Dermis microvascular lymphatic vessel endothelial cell (primary cell): ENCODE measurements at places on chromosomes 4 and X.

- DNase-seq, result no peak
These were observed 54.6 kb downstream of the GAB1 start for GRCh38 chr4:143391261-143391660.

DNA sequence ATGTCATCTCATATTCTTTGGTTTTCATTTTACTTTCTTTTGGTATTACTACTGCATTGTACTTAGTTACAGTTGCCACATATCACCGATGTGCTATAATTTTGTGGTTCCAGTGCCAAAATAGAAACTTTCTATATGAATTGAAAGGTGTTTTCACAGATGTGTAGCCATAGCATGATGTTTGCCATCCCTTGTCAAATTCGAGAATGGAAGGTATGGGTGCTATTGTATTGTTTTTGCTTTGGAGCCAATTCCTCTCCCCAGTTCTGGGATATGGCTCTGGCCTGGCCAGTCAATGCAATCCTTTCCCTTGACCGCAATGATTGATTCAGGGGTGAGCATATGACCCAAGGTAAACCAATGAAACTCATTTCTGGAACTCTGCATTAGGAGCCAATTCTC is 86.2 kb upstream of the RPS6KA3 start:
- no peak for DNase-seq

DNA sequence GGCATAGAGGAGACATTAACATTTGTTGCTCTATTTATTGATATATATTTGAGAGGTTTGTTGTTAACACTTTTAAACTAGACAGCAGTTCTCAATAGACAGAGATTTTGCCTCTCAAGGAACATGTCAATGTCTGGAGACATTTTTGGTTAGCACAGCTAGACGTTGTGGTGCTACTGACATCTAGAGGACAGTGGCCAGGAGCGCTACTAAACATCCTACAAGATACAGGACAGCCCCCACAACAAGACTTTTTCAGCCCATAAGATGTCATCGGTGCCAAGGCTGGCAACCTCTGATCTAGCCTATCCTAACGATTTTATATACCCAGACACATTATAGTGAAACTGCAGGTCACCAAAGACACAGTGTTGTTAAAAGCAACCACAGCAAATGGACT is 18.4 kb upstream of the CTSO start:
- no peak for DNase-seq

DNA sequence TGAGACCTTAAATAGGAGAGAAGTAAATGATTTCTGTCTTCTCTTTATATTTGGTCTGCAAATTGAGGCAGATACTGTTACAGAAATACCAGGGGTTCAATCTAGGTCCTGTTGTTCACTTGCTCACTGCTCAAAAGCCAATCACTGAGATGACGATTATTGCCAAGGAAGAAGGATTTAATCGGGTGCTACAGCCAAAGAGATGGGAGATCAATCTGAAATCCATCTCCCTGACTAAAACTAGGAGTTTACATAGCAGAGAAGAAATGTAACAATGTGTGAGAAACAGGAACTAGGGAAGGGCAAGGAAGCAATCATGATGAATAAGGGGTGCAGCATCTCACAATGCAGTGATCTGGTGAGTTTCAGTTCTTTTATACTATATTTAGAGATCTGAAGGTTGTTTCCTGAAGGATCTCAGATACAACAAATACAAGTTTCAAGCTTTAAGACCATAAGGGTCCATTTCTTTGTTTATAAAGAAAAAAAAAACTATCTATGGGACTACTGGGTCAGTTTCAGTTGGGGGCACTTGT is 117.9 kb upstream of the FAM9B start:
- DNase-seq, result no peak

- no peak for DNase-seq
These were observed 778.1 kb upstream of the GRID2 start for GRCh38 chr4:91525621-91526020.

GRCh38 chr4:122603156-122603574 is 17.7 kb downstream of the IL21 start:
- DNase-seq, result no peak

DNA sequence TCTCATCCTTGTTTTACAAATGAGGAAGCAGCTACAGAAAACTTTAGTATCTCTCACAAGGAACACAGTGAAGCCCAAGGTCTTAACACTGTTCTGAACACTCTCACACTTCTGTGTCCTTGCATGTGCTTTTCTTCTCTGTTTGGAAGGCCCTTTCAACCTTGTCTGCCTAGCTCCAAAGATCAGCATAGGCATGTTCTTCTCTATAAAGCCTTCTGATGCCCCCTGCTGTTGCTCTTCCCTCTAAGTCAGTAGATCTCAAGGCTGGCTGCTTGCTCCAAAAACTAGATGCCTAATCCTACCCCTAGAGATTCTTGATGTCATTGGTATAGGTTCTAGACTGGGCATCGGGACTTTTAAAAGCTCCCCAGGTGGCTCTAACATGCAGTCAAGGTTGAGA is 5.9 kb downstream of the APOO start:
- peak; percentile 70 for DNase-seq

- DNase-seq, result peak; percentile 40
These were observed 98.3 kb upstream of the MAOA start for GRCh38 chrX:43557792-43558191.

GRCh38 chr4:26996745-26997144 is 136.1 kb downstream of the STIM2 start:
- DNase-seq, result no peak

DNA sequence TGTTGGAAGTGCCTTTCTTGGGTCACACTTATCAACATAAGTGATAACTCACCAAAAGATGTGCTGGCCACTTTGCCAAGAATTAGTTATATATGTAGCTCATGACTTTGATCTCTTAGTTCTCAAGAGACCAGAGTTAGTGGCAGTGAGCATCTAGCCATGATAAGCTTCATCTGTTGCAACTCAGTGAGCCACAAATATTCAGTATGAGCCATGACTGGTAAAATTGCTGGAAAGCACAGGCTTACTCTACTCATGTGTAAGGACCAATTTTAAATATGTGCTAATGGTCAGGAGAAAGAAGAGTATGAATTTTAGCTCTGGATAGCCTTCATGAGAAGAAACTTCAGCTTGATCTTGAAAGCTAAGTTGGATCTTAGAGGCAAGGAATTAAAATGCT is 59.4 kb upstream of the TLL1 start:
- DNase-seq, result no peak

GRCh38 chr4:108730579-108730978 is 32.3 kb downstream of the ETNPPL start:
- no peak for DNase-seq
